ENCODE measurements at places on chromosomes 12 and 14.

GRCh38 chr12:27824126-27824842 lies 44.2 kb upstream of the MANSC4 start:
- no peak for DNase-seq

- DNase-seq: no peak
Measured at GRCh38 chr14:100078216-100078803, 13.1 kb downstream of the EVL start.

GRCh38 chr12:19546027-19546426 lies 106.7 kb downstream of the AEBP2 start:
- DNase-seq: peak; percentile 44

GRCh38 chr14:100872259-100873095 lies 31.0 kb downstream of the RTL1 start:
- no peak for DNase-seq

GRCh38 chr12:115910057-115910456 lies 367.4 kb downstream of the MED13L start:
- DNase-seq: no peak

Measured in dermis microvascular lymphatic vessel endothelial cell (primary cell).